BJ (cell line): ENCODE measurements at places on chromosomes 1 and 21.
A peak's percentile ranks its signal among the peaks of the same experiment; 100 is the strongest.

DNA sequence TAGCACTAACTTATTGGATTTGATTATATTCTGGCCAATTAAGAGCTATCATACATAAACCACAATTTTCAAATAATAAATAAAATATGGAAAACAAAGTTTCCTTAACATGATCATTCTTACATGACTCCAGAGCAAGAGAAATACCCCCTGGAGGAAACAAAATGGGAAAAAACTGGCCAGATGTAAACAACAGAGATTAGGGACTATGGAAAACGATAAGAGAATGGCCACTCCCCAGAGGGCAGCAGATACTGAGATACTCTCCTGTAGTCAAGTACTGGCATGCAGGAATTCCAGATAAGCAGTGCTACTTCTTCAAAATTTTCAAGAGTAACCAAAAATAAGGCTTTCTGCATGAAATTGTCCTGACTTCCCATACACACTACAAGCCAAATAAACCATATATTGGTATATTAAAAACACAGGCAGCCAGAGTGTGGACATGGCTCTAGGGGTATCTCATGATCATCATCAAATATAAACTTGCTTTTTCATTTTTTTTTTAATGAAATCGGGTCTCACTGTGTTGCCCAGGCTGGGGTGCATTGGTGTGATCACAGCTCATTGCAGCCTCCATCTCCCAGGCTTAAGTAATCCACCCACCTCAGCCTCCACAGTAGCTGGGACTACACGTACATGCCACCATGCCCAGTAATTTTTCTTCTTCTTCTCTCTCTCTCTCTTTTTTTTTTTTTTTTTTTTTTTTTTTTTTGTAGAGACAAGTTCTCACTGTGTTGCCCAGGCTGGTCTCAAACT is 118.5 kb downstream of the EIF4G3 start:
- no peak for DNase-seq

DNA sequence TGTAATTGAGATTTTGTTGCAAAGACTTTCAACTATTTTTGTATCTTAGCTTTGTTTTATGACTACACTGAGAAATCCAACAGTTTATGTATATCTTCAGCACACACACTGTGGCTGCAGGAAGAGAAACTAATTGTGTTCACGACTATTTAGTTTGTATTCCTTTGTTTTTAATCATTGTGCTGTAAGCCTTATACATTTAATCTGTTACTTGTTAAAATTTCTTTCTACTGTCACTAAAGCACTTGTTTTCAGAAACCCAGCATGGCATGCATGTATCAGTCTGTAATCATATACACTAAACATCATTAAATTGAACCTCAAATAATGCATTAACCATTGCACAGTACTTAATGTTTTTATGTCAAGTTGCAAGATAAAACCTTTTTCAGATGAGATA is 656 bp downstream of the ANGPTL1 start:
- DNase-seq = no peak

DNA sequence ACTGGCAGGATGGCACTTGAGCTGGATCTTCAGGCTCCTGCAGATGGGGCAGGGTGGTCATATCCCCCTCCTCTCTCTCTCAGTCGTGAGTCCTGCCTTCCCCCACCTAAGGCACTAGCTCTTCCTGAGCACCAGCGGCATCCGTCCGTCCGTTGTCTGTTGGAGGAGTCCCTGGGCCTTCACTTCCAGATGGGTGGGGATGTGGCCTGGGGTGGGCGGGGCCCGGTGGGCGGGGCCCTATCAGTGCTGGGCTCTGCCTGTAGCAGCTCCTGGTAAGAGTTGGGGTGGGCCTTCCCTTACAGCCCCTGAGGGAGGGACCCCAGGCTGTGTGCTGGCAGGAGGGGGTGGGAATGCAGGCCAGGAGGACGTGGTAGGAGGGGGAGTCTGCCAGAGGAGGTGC is 10.3 kb downstream of the LDLRAD2 start:
- no peak for DNase-seq

GRCh38 chr1:172320733-172321132 is 99.8 kb upstream of the C1orf105 start:
- peak; percentile 36 for DNase-seq

DNA sequence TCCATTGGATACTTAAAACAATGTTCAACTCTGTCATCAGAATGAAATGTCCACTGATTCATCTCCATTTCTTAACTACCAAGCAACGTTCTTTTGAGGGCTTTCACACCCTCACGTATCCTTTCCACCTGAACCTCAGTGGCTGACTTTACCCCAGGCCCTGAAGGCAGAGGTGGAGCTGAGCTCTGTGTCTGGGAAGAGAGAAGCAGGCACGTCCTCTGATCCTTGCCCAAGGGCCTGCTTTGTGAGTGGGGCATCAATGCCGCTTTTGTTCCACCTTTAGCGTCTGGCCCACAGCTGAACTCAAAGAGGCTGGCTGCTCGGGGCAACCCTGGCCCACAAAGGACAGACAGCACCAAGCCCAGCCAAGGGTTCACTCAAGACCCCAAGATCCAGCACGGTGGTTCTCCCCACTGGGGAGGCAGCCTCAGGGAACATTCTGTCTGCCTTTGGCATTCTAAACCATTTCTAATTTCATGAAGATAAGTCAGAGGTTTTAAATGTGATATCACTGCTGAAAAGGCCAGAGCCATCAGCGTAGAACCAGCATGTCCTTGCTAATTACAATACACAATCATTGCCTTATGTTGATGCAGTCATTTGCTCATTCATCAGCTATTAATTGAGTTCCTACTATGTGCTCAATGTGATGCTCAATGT is 126.0 kb upstream of the UBE2U start:
- DNase-seq = no peak

GRCh38 chr1:63435161-63435560 is 67.7 kb downstream of the ALG6 start:
- DNase-seq = peak; percentile 37
